ENCODE measurements at places on chromosomes 13 and 19.

DNA sequence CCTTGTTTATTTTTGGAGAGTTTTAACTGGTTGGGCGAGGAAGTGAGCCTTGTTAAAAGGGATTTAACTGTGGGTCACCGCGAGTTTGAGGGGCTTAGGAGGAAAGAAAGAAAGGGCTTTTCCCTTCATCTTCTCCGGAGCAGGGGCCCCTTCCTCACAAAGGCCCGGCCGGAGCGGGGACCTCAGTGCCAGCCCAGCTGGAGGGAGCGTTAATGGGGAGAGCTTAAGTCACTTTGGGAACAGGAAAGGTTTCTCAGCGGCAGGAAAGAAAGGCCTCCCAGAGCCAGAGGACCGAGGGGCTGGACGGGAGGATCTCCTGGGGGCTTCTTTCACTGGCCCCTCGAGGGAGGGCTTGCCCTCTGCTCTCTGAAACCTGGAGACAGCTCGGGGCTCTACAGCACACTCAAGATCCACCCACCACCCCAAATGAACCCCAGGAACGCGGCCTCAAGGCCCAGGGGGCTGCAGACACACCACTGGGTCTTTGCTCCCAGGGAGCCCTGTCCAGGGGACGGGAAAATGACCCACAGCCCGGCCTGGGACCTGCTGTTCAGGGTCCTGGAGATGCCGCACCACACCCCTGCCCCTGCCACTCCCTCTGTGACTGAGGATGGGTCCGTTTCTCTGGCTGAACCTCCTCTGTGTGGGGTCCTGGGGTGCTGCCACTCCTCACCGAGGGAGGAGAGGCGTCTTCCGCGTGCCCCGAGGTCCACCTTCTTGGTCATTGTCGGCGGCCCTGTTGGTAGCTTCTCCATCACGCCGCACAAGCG, 128.3 kb downstream of the URI1 start:
- DNase-seq = no peak

DNA sequence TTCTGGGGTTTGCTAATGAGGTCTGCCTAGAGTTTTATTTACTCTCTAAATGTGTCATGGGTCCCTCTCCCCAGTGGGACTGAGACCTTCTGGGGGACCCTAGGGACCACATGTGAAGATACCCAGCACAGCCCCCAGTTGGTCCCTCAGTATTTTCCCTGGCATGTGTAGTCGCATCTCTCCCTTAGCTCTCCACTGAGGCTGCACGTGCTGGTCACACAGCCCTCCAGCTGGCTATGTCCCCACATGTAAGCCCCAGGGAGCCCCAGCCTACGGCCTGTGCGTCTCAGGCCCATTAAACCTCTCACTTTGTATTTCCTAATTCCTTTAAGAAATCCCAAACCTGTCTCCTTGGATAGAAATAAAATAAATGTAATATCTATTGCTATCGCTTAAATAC, 189.6 kb upstream of the TSHZ3 start:
- DNase-seq = no peak

DNA sequence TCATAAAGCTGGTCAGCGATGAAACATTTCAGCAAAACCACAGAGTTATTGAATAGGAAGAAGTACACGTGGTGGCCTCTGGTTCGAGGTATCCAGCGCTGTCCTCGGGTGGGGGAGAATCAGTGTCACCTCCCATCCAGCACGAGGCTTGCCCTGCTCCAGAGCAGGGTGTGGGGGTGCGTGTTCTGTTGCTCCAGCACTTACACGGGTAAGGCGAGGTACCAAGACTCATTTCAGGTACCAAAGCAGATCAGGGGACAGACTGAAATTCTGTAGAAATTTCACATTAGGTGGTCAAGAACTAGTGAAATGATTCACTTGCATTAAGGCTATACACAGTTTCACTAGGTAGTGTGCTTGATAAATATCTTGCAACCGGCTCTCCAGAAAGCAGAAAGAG, 164.2 kb upstream of the SOX1 start:
- no peak for DNase-seq

- no peak for DNase-seq
These were observed 2818.6 kb upstream of the PCDH20 start for GRCh38 chr13:64234255-64234654.

DNA sequence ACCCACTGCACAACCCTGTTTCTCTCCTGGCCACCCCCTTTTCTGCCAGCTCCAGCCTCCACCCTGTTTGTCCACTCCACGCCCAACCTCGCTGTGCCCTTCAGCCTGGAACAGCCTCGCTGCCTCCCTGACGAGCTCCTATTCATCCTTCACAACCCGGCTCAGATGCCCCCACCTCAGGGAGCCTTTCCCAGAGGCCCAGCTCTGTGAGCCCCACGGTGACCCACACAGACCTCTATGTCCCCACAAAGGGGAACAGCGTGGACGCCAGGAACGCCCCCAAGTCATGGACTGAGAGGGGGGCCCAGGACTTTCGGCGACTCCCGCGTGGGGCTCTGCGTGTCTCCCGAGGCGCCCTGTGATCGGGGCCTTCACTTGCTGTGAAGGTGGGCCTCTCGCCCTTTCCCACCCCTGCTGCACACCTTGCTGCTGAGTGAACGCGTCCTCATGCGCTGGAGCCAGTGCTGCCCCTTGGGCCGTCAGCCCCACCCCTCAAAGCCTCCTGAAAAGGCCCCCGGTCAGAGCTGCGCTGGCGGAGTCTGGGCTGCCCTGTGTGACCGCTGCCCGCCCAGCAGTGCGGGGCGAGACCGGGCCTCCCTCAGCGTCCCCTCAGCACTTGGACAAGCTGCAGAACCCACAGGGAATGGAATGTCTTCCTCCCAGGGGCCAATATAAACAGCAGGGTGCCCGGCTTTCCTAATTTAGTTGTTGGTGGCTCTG, 40.0 kb downstream of the ADPRHL1 start:
- DNase-seq = no peak

GRCh38 chr19:5654931-5655330, 25.4 kb downstream of the MICOS13 start:
- no peak for DNase-seq

DNA sequence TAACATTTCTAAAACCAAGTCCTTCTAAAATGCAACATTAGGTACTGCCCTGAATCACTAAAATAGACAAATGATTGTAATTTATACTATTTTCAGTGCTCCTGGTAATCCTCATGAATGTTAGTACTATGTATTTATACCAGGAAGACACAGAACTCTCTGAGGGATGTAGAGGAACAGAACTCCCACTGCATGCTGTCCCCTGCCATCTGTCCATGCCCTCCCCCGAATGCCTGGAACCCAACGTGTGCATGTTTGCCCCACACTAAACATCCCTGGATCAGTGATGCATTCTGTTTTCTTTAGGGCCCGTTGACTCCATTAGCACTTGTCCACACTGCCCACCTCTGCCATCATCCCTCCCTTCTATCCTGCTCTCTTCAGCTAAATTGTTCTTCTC, 26.5 kb downstream of the ENOX1 start:
- no peak for DNase-seq

- DNase-seq = no peak
These were observed 52.5 kb downstream of the KLF5 start for GRCh38 chr13:73111331-73111730.

- no peak for DNase-seq
These were observed 605.7 kb downstream of the DACH1 start for GRCh38 chr13:71261256-71261655.

GRCh38 chr13:77381059-77381458, 54.2 kb upstream of the MYCBP2 start:
- DNase-seq = no peak

DNA sequence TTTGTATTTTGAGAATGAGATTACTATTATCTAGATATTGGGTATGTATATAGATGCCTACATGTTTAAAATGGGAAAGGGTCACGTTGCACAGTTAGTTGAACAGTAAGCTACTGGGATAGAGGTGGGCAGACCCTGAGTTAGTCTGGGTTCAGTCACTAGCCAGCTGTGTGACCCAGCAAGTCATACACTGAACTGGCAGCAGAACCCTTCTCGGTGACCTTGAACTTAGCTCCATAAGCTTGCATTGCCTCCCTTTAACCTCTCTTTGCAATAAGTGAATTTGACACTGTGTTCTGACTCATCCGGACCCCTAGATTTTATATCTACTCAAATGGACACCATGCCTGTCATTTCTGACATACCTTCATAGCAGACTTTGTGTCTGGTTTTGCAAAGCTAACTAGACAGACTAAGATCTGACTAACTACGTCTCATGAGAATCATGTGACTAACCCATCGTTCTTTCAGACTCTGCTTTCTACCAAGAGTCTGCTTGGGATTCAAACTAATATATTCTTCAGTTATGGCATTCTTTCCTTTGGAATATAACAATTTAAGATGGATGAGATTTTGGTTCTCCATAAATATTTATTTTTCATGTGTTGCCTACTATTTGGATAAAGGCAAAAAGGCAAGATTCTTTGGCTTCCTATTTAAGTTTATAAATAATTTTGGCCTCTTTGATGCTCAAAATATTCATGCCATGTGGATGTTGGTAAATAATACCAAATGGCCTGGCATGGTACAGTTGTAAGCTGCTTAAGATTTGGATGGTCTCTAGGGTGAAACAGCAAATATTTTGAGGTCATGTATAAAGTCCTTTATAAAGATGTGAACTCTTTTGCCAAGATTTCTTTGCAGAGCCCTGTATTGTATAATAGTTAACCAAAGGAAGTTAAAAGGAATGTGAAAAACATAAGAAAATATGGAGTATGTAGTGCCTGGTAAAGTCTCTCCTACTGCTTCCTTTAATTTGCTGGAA, 159.3 kb downstream of the ITGBL1 start:
- no peak for DNase-seq

DNA sequence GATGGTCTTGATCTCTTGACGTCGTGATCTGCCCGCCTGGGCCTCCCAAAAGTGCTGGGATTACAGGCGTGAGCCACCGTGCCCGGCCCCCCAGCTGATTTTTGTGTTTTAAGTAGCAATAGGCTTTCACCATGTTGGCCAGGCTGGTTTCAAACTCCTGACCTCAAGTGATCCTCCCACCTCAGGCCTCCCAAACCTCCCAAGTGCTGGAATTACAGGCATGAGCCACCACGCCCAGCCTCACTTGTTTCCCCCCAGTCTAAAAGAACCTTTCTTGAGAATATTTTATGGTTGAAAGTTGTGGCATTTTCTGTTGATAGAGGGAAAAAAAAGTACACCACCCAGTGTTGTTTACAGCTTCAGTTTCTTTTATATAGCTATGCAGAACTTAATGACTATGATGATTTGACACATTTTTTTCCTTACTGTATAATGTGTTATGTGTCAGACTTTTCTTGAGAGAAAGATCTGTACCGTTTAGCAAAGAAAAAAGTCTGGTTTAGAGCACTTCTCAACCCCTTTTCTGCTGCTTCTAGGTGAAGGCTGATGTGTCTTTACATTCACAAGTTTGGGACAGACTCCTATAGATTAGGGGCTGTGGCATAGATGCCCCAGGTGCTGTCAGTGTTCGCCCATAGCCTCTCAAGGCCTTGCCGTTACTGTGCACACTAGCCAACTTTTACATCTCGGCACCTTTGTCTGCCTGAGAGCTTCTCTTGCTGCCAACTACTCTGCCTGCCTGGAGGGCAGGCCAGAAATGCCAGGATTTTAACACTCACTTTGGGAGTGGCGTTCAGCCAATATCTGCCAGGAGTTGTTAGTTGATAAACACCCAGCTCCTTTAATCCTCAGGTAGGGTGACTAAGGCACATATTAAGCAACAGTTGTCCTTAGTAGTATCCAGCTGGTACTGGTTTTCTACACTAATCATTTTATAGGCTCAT, 33.0 kb downstream of the KCTD4 start:
- DNase-seq = no peak

DNA sequence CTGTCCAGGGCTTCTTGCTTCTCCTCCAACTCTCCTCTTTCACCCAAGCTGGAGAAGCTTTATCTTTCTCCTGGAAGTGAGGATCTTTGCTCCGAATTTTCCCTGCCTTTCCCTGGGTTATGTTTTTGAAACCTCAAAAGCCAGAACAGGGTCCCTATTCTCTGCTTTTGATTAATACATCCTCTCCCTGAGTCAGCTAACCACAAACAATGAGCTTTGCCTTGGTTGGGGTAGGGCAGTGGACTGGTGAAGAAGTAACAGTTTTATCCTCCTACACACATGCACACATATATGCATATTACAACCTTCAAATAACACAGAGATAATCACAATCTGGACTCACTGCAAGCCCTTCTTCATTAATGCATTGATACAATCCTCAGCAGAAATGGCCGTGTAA, 44.6 kb downstream of the DLEU7 start:
- DNase-seq = no peak

DNA sequence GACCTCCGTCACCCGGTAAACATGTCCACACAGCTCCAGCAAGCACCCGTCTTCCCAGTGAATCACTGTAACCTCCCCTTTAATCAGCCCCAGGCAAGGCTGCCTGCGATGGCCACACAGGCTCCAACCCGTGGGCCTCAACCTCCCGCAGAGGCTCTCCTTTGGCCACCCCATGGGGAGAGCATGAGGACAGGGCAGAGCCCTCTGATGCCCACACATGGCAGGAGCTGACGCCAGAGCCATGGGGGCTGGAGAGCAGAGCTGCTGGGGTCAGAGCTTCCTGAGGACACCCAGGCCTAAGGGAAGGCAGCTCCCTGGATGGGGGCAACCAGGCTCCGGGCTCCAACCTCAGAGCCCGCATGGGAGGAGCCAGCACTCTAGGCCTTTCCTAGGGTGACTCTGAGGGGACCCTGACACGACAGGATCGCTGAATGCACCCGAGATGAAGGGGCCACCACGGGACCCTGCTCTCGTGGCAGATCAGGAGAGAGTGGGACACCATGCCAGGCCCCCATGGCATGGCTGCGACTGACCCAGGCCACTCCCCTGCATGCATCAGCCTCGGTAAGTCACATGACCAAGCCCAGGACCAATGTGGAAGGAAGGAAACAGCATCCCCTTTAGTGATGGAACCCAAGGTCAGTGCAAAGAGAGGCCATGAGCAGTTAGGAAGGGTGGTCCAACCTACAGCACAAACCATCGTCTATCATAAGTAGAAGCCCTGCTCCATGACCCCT, 9.0 kb upstream of the CEACAM5 start:
- no peak for DNase-seq

GRCh38 chr19:46713781-46714443, 3.0 kb downstream of the PRKD2 start:
- DNase-seq = no peak

DNA sequence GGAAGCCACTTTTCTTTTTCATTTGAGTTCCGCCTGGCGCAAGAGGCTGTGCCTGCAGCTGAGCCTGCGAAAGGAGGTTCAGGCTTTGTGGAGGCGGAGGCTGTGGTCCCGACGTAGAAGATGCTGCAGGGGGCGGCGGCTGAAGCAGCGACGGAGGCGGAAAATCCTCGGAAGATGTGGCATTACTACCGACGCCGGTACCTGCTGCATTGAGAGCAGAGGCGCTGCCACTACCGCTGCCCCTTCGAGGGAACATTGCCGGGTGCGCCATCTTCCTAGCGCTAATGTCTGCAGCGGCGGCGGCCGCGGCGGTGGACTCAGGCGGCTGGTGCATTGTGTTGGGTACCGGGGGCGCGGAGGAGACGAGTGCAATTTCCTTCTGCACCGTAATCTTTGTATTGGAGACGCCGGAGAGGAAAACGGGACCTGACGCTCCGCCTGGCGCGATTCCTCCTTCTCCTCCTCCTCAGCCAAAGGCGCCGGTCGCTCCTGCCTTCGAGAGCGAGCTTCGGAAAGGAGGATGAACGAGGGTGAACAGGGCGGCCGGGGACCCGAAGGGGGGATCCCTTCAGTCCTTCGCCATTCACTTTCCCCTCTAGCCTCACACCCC, at the start of gene TSC22D1:
Gene TSC22D1 (minus strand): TSS at position 590 of the 610 bp plus-strand sequence. CDS start 256 bp downstream, at position 334.
- no peak for DNase-seq

- no peak for DNase-seq
These were observed 176.3 kb downstream of the ABCC4 start for GRCh38 chr13:95124959-95125358.
